Iris pigment epithelial cell (primary cell): ENCODE measurements at places on chromosomes 7 and 10.

GRCh38 chr10:24616536-24616935 is 107.2 kb downstream of the ARHGAP21 start:
- DNase-seq: peak; percentile 51

DNA sequence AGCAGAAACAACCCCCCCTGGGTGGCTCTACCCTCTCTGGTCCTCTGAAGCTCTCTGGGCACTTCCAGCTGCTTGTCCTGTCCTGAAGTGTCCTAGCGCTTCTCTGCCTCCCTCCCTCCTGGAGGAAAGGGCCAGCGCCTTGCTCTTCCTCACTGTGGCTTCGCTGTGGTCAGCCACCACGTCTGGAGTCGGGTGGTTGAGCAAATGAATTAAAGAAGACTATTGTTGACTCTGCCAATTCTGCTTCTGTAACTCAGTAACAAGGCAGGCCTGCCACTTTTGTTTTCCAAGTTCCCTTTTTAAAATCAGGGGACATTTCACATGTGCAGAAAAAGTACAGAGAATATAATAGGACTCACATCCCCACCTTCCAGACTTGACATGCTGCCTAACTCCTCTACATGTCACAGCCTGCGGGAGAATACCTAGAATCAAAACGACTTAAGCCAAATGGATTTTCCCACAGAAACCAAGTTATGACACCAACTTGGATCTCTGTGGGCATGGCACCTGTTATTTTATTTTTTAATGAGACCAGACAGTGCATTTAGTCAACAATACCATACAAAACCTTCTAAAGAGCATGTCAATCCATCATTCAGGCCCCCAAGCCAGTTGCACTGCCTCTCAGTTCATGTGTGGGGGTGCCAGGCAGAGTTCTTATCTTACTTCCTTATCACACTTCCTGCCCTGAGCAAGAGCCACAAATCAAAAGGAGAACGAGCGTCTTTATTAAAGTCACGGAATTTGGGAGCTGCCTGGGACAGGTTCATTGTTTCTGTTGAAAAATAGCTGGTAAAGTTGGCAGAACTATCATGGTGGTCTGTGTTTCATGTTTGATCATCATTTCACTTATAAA is 6.8 kb downstream of the FFAR4 start:
- no peak for DNase-seq

GRCh38 chr10:127971963-127972615 is 65.2 kb downstream of the PTPRE start:
- no peak for DNase-seq

GRCh38 chr10:29970576-29970975 is 88.8 kb downstream of the JCAD start:
- DNase-seq: peak; percentile 31

GRCh38 chr10:122779924-122780323 is 65.7 kb downstream of the CUZD1 start:
- no peak for DNase-seq

- DNase-seq: no peak
These were observed 21.6 kb downstream of the YWHAG start for GRCh38 chr7:76337147-76337546.

DNA sequence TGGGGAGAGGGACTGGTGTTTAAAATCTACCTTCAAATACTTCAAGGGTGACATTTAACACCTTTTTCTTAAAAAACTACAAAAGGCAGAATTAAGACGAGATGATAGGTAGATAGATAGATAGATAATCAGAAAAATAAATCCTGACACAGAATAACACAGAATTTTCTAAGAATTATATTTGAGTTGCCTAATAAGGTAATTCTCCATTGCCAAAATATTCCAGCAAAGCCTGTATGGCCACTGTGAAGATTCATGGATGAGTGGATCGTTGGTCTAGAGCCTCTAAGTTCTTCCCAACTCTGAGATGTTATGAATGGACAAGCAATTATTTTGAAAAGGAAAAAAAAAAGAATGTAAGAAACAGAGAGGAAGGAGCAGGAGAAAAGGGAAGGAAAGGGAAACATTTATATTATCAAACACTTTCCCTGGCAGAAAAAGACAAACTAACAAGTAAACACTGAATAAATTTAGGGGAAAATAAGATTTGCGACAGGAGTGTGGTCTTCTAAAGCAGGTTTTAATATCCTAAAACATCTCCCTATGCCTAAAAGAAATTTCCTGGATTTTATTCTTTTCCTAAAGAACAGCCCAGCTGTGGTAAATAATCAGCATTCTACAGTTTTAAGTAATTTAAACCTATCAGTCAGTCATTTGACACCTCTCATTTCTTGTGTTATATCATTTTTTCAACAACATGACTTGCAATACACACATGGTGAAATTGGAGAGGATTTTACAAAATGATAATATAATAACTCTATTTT is 7.5 kb upstream of the CAV2 start:
- no peak for DNase-seq

DNA sequence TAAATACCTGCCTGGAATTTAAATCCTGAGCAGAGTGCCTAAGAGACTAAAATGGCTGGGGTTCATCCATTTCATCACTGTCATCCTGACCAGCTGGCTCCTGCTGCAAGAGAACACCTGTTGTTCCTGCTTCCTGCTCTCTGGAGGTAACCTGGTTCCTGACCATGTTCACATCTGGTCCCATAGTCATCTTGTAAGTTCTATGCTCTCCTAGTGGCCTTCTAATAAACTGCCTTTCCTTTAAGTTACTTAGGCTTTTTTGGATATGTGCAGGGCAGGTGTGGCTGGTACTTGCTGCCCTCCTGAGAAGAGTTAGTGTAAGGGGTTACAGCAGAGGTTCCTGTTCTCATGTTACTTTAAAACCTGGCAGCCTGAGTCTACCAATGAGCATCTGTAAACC is 80.0 kb downstream of the NRCAM start:
- no peak for DNase-seq

DNA sequence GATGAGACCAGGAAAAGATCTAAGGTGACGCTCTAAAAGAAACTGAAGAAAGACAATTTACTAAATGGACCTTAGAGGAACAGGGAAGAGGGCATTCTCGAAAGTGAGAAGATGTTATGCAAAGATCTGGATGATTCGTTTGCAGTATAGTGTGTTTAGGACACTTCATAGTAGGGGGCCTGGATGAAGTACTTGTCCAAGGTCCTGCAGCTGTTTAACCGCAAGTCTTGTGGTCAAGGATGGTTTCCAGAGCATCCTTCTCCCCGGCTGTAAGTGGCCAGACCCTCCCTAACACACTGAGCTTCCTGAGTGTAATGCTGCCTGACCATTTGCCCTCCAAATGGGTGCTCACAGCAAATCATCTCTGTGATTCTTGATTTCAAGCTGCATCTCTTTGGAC is 101.6 kb downstream of the XPNPEP1 start:
- DNase-seq: no peak

DNA sequence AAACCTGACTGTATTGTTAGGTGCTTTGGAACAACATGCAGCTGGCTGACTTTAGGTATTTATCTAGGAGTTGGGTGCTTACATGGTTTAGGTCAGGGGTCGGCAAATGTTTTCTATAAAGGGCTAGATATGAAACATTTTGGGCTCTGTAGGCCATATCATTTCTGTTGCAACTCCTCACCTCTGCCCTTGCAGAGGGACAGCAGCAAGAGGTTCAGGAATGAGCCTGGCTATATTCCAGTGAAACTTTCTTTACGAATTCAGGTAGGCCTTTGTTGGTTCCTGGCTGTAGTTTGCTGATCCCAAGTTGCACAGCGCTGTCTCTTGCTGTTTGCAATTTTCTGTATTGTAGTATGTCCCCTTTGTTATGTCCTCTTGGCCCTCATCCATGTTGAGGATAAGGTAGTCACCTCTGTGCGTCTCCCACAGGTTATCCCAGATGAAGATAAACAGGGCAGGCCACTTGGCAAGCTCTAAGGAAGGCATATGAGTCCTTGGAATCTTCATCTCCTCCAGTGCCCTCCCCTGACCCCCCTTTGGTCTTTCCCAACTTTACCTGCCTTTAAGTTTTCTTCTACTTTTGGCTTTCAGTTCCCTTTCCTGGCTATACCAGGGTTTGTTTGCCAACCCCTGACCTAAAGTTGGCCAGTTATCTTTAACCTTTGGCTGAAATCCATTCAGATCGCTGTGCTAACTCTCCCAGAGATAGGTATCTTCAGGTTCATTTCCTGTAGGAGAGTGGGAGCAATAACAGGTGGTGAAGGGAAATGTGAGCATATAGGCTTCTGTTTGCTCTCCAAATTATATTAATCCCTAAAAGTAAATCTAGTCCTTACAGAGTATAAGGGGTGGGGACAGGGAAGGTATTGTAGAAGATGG is 36.1 kb downstream of the SGPL1 start:
- no peak for DNase-seq

- DNase-seq: no peak
These were observed 437.5 kb downstream of the PLXNA4 start for GRCh38 chr7:132138817-132139216.

GRCh38 chr7:8200717-8201116 is 61.2 kb downstream of the ICA1 start:
- DNase-seq: no peak

- peak; percentile 81 for DNase-seq
These were observed 56.8 kb downstream of the BBS9 start for GRCh38 chr7:33186192-33186591.

DNA sequence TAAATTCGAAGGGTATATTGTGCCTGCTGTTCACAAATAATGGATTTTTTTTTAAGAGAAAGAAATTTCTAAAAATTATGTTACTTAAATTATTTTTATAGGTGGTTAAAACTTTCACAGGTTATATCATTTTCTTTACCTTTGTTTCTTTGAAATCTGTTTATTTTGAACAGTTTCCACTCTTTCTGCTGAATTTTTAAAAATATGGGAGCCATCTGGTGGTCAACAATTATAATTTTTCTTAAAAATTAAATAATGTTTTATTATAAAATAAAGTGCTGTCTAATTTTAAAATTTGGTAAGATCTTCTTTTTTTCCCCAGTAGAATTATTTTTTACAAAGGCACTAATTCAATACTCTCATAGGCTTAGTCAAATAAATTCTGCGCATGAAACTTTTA is 263.9 kb downstream of the ETV1 start:
- no peak for DNase-seq
